NK-92 treated with Interleukin-12 subunit alpha and Interleukin-12 subunit beta, amount 100 ng/mL, for 24 hours (cell line): ENCODE measurements at places on chromosomes 6 and 20.

DNA sequence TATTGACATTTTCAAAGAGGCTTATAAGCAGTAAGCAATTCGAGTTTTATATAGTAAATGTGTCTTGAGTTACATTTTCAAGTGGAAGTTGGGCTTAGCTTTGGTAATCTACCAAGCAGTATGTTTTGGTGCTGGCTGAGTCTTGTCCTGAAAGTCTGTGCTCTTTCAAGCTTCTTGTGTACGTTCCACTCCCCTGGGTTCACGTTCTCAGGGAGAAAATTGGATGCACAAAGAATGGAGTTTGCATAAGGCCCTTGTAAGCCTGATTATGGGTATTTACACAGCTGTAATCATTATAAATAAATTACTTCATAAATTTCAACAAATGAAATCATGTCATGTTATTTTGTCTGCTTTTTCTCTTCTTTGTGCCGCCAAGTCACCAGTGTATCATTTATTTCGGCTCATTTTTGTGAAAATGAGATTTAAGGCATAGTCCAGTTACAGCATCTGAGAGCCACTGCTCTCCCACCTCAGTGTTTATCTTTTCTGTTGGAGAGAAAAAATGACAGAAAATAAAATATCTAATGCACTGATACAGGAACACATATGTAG is 262.5 kb downstream of the BTBD3 start:
- no peak for DNase-seq

- DNase-seq = no peak
Observed at GRCh38 chr6:135861189-135861588, 9.7 kb downstream of the PDE7B start.

DNA sequence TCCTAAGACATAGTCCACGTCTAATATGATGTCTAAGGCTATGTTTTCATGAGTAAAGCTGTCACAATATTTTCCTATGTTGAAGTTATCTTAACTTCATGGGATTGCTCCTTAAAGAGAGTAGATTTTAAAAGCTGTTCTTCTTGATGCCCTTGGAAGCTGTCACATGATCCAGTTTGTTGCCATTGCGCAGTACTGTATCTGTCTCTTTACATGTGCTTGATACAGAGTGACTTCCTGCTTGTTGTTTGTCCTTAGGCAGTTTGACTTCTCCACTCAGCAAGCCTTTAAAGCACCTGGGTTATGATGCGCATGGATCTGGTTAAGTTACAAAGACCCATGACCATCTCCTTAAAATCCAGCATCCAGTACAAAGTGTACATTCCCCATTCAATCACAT is 85.4 kb downstream of the CDYL start:
- no peak for DNase-seq

- DNase-seq = no peak
Observed at GRCh38 chr20:62202676-62203377, 17.3 kb downstream of the HRH3 start.

- peak; percentile 15 for DNase-seq
Observed at GRCh38 chr6:161079566-161080262, 88.1 kb downstream of the MAP3K4 start.

DNA sequence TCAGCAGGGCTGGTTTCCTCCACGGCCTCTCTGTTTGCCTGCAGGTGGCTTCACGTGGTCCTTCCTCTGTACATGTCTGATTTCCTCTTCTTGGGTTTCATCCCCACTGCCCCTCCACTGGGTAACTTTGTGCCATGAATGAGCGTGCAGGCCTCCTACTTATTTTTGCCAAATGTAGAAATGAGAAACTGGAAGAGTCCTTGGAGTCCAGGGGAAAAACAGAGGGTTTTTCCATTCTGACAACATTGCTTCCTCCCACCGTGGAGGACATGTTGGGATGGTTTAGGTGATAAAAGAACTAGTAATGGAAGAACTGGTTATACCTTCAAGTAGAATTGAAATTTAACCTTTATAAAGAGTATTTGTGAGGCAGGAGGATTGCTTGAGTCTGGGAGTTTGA is 699.5 kb downstream of the QKI start:
- DNase-seq = no peak

GRCh38 chr6:37544530-37544929 is 44.8 kb upstream of the CCDC167 start:
- no peak for DNase-seq

- no peak for DNase-seq
Observed at GRCh38 chr6:45916692-45917091, 99.0 kb downstream of the CLIC5 start.

DNA sequence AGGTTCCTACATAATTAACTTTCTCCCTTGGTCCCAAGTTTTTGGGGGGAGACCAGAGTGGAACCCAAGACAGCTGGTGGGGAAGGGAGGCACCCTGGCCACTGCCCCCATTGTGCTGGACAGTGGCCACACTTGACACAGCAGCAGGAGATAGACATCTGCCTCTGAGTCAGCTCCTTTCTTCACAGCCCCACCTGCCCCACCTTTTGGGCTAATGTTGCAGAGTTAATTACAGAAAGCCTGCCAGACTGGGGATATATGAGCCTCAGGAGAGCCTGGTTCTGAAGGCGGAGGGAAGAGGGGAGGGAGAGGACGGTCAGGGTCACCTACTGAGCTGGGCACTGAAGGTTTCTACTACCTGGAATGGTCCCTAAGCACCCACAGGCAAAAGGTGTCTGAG is 50.6 kb downstream of the MAFB start:
- DNase-seq = no peak

DNA sequence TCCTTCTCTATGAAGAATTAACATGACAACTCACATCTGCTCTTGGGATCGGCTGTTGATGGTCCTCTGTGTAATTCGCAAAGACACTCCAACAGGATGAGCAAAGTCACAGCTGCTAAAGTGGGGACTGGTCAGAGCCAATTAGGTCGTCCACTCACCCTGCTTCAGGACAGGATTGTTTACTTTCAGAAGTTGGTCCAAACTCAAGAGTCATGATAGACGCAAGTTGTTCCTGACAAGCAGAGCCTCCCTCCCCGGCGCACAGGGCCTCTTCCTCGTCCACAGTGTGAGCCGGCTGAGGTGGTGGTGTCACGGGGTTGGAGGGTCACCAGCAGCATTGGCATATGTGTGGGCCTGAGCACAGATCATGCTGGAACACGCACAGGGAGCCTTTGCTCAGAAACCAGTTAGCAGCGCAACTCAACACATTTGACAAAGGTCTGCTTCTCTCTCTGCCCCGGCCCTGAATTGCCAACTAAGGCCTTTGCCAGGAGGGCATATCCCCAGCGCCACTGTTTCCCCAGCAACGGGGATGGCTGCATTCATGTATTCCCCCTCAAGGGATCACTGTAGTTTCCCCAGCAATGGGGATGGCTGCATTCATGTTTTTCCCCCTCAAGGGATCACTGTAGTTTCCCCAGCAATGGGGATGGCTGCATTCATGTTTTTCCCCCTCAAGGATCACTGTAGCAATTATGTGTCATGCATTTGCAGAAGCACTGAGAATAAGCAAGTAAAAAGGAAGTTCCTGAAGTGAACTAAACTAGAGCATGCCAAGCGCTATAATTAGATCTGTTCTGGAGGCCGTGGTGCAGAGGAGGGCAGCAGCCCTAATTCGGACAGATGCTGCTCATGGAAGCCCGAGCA is 111.7 kb downstream of the THBS2 start:
- DNase-seq = no peak
